ENCODE measurements at places on chromosomes 2 and 18.

- no peak overlapping the region for H3K27ac ChIP-seq
- peaks cover 3% of the 10 kb centered on the region for H3K4me1 ChIP-seq
- no peaks in the 10 kb centered on the region for H3K27me3 ChIP-seq
- H3K4me3 ChIP-seq = no peak overlapping the region
- H3K36me3 ChIP-seq = peaks cover 23% of the 10 kb centered on the region
- peak; percentile 21 for DNase-seq
Measured at GRCh38 chr2:229775614-229776313, 61.4 kb upstream of the DNER start.

DNA sequence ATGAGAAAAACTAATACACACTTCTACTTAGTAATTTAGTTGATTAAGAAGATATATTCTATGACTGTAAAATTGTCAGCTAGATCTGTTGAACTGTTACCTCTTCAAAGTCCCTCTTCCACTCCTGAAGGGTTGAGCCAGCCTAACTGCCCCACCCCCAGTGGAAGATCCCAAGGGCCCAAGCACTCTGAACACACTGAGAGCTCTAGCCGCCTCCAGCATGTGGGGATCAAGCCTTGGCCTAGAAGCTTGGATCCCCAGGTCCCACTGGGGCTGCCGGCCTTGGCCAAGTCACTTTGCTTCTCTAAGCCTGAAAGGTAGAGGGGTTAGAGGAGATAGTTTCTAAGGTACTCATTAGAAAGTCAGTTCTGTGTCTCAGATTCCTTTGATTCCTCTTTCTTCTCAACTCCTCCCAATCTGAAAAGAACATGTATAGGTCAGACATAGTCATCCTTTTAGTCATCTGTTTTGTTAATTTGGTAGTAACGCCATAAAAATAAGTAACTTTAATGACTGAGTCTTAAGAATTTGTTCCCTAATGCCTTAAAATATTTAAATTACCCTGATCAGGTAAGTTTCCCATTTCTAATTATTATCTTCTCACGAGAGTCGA, 5.6 kb downstream of the CPSF3 start:
- no peaks in the 10 kb centered on the region for H3K27me3 ChIP-seq
- no peak overlapping the region for H3K4me3 ChIP-seq
- DNase-seq = no peak
- H3K4me1 ChIP-seq = peaks cover 4% of the 10 kb centered on the region
- H3K27ac ChIP-seq = peak overlapping the region; percentile 11
- H3K36me3 ChIP-seq = peaks cover 52% of the 10 kb centered on the region

- H3K27me3 ChIP-seq = no peaks in the 10 kb centered on the region
- no peak overlapping the region for H3K27ac ChIP-seq
- H3K4me1 ChIP-seq = no peaks in the 10 kb centered on the region
- no peak for DNase-seq
- no peak overlapping the region for H3K4me3 ChIP-seq
Measured at GRCh38 chr2:10151462-10151861, 28.9 kb downstream of the RRM2 start.

- DNase-seq = no peak
- no peak overlapping the region for H3K27ac ChIP-seq
- H3K36me3 ChIP-seq = no peaks in the 10 kb centered on the region
Measured at GRCh38 chr2:13996527-13996926, 636.0 kb upstream of the LRATD1 start.

GRCh38 chr2:46778511-46778910, 137.1 kb downstream of the MCFD2 start:
- H3K27ac ChIP-seq = no peak overlapping the region
- DNase-seq = no peak
- H3K36me3 ChIP-seq = no peaks in the 10 kb centered on the region
- H3K4me1 ChIP-seq = peaks cover 4% of the 10 kb centered on the region

GRCh38 chr18:63107171-63107845, 212.3 kb downstream of the BCL2 start:
- DNase-seq = no peak
- H3K27ac ChIP-seq = no peak overlapping the region
- H3K36me3 ChIP-seq = no peaks in the 10 kb centered on the region
- peaks cover 3% of the 10 kb centered on the region for H3K27me3 ChIP-seq
- no peaks in the 10 kb centered on the region for H3K4me1 ChIP-seq

DNA sequence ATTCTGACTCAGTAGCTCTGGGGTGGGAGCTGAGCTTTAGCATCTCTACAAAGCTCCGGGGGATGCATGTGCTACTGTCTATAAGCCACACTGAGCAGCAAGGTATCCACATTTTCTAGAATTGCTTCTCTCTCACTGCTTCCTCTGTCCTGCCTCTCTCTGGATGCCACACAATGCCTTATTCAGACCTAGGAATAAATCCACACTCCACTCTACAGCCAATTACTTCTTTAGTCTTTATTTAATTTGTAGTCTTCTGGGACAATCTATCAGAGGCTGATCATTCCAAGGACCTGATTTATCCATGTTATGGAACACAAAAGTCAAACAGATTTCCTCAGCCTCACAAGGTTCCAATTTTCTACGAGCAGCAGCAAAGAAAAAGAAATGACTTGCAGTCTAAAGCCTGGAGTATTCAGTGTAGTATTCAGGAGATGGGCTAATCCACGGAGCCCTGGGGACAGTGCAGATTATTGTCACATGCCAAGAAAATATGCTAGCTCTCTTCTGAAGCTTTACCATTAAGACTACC, 4.4 kb downstream of the BCL2 start:
- no peaks in the 10 kb centered on the region for H3K36me3 ChIP-seq
- no peak overlapping the region for H3K27ac ChIP-seq
- DNase-seq = no peak
- H3K4me3 ChIP-seq = no peak overlapping the region
- no peaks in the 10 kb centered on the region for H3K27me3 ChIP-seq

- H3K27me3 ChIP-seq = no peaks in the 10 kb centered on the region
- H3K27ac ChIP-seq = no peak overlapping the region
- H3K4me3 ChIP-seq = no peak overlapping the region
- H3K4me1 ChIP-seq = no peaks in the 10 kb centered on the region
- no peak for DNase-seq
- H3K36me3 ChIP-seq = peaks cover 76% of the 10 kb centered on the region
Measured at GRCh38 chr2:219607931-219608330, 10.3 kb downstream of the STK11IP start.

All from mesenchymal stem cell (in vitro differentiated cells and primary cell).